ENCODE measurements at places on chromosomes 13 and 19.

- peak; percentile 93 for DNase-seq
Observed at GRCh38 chr13:52617070-52618060, 24.9 kb upstream of the HNRNPA1L2 start.

DNA sequence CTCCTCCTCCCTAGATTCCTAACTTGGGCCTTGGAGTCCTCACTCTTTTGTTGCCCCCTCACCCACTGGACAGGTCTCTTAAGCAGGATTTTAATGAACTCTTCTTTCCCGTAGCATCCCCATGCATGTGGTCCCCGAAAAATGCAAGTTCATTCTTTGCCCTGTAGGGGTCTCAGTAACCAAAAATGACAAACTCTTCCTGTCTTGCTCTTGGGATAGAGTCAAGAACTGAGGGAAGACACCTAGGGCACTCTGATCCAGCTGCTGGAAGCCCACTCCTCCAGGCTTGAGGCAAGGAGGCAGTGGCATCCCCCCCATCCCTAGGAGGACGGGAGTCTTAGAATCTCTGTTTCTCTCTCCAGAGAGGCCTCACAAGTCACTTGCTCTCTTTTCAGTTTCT, 987.0 kb downstream of the DIAPH3 start:
- DNase-seq = no peak

DNA sequence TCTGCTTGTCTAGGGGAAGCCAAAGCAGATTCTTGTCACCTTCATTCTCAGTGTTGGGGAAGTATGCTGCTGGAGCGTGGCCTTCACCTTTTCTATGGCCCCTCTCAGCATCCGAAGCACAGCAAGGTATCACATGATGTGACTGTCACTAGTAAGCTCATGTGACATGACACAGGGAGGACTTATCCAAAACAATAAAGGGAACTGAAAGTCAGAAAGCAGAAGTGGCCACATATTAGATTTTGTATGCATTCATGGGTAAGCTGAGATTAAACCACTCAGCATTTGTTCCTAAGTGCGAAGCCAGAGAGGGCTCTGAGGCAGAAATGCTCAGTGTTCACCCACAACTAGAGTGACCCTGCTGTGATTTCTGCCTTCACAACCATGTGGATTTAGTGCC, 72.8 kb upstream of the PCDH8 start:
- no peak for DNase-seq

DNA sequence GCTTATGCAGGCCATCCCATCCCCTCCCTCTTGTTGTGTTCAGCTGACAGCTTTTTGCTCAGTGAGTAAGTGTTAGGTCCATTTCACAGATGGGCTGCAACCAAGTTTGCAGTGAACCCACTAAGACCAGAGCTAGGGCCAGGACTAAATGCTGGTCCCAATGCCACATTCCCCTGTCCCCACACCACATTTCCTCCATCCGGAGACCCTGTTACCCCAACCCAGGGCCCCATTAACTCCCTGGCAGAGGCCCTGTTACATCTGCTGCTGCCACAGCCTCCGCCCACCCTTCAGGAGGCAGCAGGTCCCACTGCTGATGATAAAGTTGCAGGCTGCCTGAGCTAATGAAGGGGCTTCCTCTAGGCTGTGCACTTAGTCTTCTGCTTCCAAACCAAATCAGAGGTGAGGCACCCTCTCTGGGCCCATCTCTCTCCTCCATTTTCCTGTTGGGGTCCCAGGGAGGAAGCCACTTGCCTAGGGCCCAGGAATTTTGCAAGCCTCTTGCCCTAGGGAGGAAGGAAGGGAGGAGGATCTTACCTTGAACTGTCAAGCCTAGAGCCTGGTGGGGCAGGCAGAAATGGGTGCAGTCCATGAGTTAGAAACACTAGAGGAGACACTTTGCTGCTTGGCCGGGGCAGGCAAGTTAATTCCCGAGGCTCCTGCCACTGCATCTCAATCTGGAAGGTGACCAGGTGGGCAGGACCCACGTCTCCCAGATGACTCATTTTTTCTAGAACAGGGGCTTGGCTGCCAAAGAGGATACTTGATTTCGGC, 3.4 kb upstream of the USF2 start:
- DNase-seq = no peak

DNA sequence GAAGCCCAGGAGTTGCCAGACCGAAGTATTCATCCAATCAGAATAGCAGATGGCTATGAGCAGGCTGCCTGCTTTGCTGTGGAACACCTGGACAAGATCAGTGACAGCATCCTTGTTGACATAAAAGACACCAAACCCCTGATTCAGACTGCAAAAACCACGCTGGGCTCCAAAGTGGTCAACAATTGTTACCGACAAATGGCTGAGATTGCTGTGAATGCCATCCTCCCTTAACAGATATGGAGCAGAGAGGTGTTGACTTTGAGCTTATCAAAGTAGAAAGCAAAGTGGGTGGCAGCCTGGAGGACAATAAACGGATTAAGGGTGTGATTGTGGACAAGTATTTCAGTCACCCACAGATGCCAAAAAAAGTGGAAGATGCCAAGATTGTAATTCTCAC, 250.3 kb upstream of the OBI1 start:
- DNase-seq = no peak

DNA sequence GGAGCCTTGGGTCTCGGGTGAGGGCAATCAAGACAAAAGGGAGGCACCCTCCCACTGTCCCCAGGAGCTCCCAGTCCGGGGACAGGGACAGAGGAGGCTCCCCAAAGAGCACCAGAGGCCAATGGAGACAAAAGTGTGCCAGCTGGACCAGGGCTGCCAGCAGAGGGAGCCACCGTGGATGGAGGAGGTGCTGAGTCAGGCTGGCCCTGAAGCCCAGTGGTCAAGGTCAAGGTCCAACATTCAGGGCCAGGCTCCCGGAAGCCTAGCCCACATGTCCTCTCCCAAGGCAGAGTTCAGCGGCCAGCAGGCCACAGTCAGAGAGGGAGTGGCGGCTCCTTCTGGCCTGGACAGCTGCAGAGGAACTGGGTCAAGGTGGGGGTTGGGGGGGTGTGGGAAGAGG, 8.4 kb downstream of the COL5A3 start:
- no peak for DNase-seq

GRCh38 chr13:99986741-99987140, 5.2 kb downstream of the ZIC2 start:
- no peak for DNase-seq

GRCh38 chr19:7117248-7117647, 47.7 kb downstream of the ZNF557 start:
- no peak for DNase-seq

- no peak for DNase-seq
Observed at GRCh38 chr19:55830656-55831055, 1.1 kb downstream of the NLRP11 start.

All from tongue (tissue), 3 donors.